ENCODE measurements at places on chromosomes 11 and 22. TPM values are rescaled to one million over a fixed set of nuclear protein-coding genes. Genes with fewer than 3 reads are reported as not detected.

The SLC22A8 gene
- not detected for total RNA-seq

The TECTA gene
- 0.04 TPM for total RNA-seq

The GGT5 gene
- total RNA-seq = 1.3 TPM

The HIKESHI gene
- 35.5 TPM for total RNA-seq

The OAF gene
- 12.1 TPM for total RNA-seq

The SPTBN2 gene
- total RNA-seq = 9.9 TPM

The PACSIN3 gene
- total RNA-seq = 34.5 TPM

The PATE2 gene
- total RNA-seq = not detected

The INPP5J gene
- 0.68 TPM for total RNA-seq

Data from A549 treated with DMSO at 1 μM for 4 hours (cell line).